SW 1271 (cell line): ENCODE measurements at places on chromosomes 5 and 9.

- no peak for DNase-seq
These were observed 148.0 kb downstream of the MEF2C start for GRCh38 chr5:88734983-88735382.

GRCh38 chr9:94976077-94976476 is 249.6 kb downstream of the AOPEP start:
- DNase-seq, result no peak

GRCh38 chr5:59104400-59105127 is 521.7 kb downstream of the RAB3C start:
- DNase-seq, result no peak

GRCh38 chr5:27830546-27830945 is 792.2 kb upstream of the CDH9 start:
- DNase-seq, result peak; percentile 6

DNA sequence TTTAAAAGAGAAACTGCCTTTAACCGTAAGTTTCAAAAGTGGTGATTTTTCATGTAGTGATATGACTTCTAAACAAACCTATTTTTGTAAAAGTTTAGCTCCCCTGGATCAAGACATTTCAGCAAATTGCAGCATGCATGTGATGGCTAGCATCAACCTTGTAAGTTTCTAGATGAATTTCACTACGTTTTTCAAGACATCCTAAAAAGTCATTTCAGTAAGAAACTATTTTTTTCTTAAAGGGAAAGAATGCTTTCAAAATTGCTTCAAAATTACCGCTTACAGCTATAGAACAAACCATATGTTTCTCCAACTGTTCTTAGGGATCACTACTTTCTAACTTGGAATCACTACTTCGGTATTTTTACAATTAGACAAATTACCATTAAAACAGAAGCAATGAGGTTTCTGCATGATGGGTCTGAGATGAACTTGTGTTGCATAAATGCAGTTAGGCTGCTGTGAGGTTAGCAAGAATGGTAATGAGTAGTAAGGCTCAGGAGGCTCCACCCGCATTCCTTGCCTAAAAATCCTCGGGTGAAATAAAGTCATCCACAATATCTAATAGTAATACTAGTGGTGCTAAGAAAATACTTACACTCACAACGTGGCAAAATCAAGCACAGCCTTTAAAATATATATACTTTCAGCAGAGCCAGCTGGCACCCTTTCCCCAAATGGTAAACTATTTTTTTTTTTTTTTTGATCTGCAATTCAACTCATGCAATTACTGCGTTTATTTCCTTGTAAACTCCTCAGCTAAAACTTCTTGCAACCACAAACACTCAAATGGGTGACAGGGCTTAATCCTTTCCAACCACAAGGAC is 53.8 kb downstream of the CDC14B start:
- DNase-seq, result no peak

- DNase-seq, result no peak
These were observed 290.5 kb downstream of the DOCK8 start for GRCh38 chr9:504921-505740.

- no peak for DNase-seq
These were observed 2.5 kb downstream of the F2R start for GRCh38 chr5:76718381-76718832.

DNA sequence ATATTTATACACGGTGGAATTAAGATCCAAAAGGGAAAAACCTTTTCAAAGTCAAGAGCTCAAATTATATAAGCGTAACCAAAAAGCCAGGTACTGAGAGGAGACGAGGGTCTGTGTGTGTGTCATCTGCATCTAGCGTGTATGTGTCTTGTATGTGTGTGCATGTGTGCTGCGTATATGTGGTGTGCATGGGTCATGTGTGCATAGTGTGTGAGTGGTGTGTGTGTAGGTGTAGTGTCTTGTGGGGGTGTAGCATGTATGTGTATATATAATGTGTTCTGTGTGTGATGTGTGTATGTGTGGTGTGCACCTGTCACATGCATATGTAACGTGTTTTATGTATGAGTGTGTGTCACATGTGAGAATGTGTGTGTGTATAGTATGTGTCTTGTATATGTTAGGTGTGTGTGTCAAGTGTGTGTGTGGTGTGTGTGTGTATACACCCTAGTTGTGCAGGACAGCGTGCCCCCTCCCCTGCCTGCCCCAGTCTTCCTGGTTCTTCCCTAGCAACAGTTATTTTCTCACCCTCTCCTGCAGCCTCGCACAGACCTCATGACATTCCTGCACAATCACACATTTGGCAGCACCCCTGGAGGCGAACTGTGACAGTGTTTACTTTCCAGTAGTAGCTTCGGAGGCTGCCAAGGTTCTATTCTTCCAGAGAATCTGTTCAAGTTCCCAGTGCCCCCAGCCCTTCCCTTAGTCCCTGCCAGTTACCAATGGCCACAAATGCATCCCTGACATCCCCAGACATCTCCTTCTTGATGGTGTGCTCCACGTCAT is 27.1 kb upstream of the TNIP1 start:
- no peak for DNase-seq

- peak; percentile 38 for DNase-seq
These were observed 851 bp downstream of the NACC2 start for GRCh38 chr9:136093995-136094881.

GRCh38 chr9:22990349-22990748 is 543.7 kb downstream of the DMRTA1 start:
- DNase-seq, result no peak

DNA sequence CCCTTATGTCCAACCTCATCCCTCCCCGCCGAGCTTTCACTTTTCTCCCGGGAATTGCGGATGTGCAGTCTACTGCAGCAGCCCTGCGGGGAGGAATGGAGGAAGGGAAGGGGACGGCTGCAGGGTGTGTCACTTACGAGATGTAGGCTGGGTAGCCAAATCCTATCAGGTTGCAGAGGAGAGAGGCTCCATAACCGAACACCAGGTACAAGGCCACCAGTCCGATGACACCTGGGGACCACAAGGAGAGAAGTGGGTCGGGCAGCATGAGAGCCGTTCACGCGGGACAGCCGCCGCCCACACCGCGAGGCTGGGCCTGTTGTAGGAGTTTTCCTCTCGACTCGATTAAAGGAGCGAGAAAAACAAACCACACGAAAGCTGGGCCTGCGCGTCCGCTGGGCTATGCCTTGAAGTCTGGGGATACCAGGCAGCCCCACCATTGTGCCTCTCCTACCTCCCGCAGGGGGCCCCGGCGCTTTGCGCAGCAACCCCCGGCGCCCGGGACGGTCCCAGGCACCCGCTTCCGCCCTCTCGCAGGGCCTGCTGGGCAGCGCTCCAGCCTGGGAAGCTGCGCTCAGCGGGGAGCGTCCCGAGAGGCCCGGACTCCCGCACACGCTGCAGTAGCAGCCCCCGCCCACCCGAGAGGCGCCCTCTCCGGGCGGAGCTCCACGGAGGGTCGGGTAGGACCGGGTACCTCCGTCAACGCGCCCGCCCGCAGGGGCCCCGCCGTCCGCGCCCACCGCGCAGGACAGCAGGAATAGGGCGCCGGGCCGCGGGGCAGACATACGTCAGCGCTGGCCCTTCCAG is 798 bp downstream of the REEP5 start:
- no peak for DNase-seq

DNA sequence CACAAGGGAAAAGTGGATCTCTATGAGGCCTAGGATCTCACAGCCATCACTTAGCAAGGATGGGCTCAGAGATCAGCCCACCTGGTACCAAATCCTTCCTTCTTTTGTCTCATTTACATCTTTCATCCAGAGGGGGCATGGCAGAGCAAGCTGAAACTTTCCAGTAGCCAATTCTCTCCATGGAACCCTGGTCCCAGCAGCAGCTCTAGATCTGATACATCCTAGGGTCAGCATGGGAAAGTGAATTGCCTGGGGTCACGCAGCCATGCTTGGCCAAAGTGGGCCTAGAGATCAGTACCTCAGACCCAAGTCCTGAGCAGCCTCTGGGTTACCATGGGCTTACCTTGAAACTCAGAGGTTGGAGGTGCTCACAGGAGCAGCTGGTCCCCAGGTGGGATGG is 170.5 kb downstream of the GABBR2 start:
- DNase-seq, result no peak

- DNase-seq, result no peak
These were observed 22.8 kb upstream of the GRPEL2 start for GRCh38 chr5:149322518-149322917.

DNA sequence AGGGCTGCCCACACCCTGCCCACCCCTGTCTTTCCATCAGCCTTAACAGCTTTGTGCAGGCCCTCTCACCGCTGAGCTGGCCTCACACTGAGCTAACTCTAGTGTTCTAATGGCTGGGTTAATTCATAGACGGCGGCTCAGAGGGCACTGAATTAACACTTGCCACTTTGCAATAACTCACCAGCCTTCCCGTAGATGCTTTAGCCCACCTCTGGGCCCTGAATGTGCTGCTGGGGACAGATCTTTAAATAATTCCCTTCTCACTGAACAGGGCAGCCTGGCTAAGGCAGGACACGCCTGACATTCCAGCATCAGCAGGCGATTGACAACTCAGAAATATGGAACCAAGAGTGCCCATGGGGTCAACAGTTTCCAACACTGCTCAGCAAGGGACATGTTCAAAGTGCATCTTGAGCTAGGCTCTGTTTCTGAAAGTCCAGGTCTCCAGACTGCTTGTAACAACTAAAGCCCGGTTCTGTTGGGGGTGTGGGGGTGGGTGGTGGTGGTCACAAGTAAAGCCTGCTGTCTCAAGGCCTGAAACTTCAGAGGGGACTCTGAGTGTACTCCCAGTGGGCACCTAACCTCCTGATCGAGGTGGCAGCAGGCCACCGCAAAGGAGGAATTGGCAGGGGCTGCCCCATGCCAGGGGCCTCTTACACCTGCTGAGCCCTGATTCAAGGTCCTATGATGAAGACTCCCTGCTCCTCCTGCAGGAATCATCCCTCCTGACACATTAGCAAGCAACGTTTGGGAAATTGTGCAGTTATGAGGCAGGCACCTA is 248.3 kb downstream of the FSTL4 start:
- DNase-seq, result no peak

- no peak for DNase-seq
These were observed 54.3 kb upstream of the TNFSF15 start for GRCh38 chr9:114860187-114860586.

GRCh38 chr5:158634714-158635113 is 465.0 kb downstream of the EBF1 start:
- no peak for DNase-seq

- DNase-seq, result no peak
These were observed 323.3 kb downstream of the DMRT2 start for GRCh38 chr9:1373445-1373844.

DNA sequence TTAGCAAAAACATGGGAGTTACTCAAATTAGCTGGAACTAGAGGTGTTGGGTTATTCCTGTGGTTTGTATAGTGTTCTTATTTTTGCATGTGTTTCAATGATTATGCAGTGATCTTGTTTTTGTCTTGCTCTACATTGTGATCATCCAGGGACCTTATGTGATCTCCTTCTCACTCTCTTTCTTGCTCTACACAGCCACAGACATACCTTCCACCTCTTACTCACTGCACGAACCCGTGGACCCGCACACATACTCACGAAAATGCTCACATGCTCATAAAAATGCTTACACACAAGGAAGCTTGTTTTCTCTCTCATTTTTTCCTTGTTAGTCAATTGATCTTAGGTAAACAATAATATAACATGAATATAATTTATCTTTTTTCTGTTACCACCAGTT is 187.1 kb downstream of the KDM4C start:
- no peak for DNase-seq

DNA sequence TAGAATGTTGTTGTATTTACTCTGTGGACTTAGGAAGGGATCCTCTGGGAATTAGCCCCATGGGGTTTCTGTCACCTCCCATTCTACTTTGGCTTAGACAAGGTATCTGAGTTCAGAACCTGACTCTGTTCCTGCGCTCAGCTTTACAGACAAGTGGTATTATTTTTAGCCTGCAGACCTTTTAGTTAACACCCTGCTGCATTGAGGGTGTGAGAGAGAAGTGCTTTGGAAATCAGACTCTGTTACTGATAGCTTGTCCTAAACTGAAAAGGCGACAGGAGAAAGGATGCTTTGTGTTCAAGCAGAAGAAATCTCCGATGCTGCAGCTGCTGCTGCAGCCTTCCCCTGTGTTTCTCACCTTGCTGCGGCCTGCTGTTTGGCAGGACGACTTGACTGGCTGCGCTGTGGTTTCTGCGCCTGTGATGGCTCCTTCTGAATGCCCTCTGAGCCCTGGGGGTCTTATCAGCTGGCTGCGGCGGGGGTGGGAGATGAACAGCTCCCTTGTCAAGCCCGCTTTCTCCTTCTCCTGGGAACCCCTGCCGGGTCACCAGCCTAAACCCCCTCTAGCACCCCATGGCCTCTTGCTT is 61.9 kb downstream of the PGM5 start:
- DNase-seq, result no peak

DNA sequence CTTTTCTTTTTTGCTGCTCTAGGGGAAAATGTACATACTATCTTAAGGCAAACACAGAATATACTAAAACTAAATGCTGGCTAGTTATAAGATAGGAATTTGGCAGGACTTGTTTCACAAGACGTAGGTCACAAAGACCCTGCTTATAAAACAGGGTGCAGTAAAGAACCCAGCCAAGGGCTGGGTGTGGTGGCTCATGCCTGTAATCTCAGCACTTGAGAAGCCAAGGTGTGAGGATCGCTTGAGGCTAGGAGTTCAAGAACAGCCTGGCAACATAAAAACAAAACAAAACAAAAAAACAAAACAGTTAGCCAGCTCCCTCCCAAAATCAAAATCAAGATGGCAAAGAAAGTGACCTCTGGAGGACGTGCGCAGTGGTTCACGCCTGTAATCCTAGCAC is 49.5 kb upstream of the DENND4C start:
- no peak for DNase-seq
